Stimulated activated CD4-positive, alpha-beta T cell treated with anti-CD3 and anti-CD28 coated beads, Interleukin-2, amount 100 ng/mL, for 24 hours (primary cell): ENCODE measurements at places on chromosomes 11 and 22.

DNA sequence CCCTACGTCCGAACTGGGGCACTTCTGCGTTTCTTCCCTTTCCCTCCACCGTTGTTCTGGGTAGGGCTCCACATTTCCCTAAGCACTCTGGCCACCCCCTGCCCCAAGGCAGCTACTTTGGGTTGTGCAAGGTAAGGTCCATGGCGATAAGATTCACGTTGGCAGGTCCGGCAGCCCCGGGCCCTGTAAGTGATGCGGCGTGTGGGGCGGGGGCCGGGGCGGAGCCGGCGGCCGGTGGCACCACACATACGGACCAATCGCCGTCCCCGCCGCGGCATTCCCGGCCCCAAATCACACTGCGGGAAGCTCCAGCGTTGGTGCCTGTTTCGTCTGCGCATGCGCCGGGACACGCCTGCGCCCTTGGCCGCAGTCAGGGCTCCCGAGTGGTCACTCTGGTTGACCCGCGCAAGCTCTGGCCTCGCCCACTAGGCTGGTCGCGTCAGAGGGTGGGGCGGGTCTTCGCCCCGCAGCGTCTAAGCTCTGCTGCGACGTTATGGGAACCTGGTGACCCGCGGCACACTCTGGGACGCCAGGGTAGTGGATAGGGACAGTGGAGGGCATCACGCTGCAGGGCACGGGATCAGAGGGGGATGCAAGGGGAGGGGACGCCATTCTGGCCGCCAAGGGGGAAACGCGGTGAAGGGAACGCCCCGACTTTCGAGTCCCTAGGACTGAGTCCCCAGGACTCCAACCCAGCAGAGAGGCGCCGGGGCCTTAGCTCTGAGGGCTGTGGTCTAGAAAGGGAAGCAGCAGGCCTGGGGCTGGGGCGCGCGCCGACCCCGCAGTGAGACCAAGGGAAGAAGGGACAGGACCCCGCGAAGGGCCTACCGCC lies 1.6 kb downstream of the FADS1 start:
- peak; percentile 35 for DNase-seq

DNA sequence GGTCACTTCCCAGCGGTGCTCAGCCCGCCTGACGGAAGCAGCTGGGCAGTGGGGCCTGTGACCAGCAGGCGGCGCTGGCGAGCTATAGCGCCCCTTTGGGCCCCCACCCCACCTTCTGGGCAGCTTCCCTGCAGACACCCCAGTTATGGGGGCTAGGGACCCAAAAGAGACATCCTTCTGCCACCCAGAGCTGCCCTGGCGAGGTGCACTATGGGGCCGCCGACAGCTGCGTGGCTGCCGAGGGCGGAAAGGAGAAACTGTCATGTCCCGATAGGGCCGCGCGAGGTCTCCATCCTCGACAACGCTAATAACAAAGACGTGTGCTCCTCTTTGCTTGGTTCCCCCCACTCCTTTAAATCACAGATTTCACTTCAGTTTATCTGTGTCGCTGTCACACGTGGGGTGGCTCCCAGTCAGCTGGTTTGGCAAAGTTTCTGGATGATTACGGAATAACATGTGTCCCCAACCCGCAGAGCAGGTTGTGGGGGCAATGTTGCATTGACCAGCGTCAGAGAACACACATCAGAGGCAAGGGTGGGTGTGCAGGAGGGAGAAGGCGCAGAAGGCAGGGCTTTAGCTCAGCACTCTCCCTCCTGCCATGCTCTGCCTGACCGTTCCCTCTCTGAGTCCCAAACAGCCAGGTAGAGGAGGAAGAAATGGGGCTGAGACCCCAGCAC lies 673 bp upstream of the MYO7A start:
- DNase-seq, result peak; percentile 74

GRCh38 chr11:116517584-116517983 lies 255.2 kb downstream of the BUD13 start:
- DNase-seq, result no peak

GRCh38 chr11:8567602-8568198 lies 26.3 kb downstream of the STK33 start:
- DNase-seq, result no peak

GRCh38 chr11:44774108-44774507 lies 47.3 kb downstream of the TSPAN18 start:
- no peak for DNase-seq

DNA sequence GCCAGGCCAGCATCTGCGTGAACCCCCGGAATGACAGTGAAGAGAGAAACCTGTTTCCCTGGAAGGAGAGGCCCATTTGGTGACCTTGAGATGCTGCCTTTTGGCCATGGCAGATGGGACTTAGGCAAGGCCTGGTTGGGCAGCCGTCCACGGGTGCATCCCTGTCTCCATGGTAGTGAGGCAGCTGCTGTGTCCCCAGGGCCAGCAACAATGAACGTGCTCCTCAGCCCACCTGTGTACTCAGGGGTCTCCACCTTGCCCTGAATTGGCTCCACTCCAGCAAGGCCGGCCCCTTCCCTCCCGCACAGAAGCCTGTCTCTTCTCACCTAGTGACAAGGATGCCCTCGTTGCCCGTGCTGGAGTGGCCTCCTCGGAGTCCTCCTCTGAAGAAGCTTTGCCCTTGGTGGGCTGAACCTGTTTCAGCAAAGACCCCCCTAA lies 441.1 kb downstream of the TBC1D22A start:
- DNase-seq, result no peak

GRCh38 chr11:116373104-116373944 lies 399.5 kb downstream of the BUD13 start:
- no peak for DNase-seq

GRCh38 chr11:116576526-116576925 lies 196.3 kb downstream of the BUD13 start:
- no peak for DNase-seq

GRCh38 chr22:26811647-26811992 lies 154.2 kb downstream of the MIAT start:
- no peak for DNase-seq

GRCh38 chr11:61157743-61158142 lies 3.5 kb downstream of the VPS37C start:
- no peak for DNase-seq

DNA sequence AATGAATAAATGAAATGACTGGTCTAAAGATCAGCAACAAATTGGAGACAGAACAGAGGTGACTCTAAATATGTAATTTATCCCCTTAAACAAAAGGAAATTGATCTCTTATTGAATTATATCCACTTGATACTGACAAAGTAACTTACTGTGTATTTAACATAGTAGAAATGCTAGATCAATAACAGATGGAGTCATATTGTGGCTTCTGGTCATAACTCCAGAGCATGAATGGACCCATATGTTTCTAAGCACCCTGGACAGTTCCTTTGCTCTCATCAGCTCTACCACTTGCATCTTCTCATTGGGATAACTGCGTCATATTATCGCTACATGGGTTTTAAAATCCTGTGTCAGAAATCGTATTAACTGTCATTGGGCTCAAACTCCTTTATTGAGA lies 222.3 kb downstream of the ETS1 start:
- no peak for DNase-seq

- DNase-seq, result no peak
Measured at GRCh38 chr11:119434591-119435330, 11.8 kb upstream of the THY1 start.

DNA sequence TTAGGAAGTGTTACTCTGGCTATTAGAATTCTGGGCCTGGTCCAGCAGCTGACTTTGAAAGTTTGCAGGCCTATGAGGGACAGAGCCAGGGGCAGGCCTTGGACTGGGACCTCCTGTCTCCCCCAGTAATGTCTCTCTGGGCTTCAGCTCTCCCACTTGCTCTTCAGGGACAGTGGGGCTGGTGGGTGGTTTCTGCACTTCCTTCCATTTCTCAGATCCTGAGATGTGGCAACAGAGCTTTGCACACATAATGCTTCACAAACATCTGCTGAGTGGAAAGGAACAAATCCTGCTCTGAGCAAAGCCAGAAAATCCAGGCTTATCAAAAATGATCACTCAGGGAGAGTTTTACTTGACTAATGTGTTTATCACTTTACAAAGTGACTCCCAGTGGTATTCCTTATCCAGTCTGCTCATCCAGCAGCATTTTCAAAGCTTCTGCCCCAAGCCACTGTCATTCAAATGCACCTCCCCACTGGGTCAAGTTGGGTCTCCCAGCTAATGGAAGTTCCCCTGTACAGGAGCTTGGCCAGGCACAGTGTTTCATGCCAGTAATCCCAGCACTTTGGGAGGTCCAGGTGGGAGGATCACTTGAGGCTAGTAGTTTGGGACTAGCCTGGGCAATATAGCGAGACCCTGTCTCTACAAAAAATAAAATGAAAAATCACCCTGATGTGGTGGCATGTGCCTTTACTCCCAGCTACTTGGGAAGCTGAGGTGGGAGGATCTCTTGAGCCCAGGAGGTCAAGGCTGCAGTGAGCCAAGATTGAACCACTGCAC lies 13.5 kb upstream of the OSBP2 start:
- DNase-seq, result no peak

DNA sequence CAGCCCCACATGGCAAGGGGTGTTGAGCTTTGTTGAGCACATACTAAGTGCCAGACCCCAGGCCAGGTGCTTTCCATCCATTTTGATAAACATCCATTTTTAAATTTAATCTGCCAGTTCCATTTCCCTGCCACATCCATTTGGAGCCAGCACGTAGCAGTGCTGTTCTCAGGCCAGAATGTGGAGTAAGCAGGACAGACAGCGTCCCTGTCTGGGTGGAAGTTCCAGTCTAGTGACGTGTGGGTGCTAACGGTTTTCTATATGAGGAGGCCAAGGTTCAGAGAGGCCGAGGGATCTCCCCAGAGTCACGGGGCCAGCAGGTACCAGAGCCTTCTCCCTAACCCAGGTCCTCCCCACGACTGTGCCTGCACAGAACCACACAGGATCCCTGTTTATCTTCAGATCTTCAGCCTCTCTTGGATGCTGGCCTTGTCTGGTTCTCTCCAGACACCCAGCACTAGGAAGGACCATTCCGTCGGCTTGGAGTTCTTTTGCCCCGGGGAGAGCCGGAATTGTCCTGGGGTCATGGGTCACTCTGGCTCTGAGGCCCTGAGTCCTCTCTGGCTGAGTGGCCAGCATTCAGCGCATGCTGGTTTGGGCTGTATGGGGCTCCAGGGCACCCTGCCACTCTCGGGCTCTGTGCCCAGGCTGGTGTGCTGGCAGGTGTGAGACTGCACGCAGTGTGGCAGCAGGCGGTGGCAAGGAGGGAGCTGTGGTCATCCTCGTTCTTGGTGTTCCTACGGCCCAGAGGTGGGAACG lies 63.6 kb upstream of the PPARA start:
- DNase-seq, result no peak
